ENCODE measurements at places on chromosomes 3 and 15.
A peak's percentile ranks its signal among the peaks of the same experiment; 100 is the strongest.

DNA sequence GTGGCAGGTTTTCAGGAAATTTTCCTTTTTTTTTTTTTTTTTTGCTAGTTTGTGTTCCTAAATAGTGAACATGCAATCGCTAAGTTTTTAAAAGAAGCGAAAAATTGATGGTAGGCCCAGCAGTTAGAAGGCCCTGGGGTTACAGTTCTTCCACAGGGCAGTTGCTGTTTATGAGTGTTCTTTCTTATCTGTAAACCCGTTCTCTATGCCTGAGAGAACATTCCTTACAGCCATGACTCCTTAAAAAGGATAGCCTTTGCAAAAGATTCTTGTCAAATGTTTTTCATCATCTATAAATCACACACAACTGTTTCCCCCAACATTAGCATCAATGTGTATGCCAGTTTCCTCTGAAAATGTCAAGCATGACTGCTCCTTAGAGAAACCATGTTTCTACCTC lies 23.8 kb upstream of the MYZAP start:
- no peak for ATAC-seq

GRCh38 chr3:72158639-72159326 lies 373.8 kb upstream of the PROK2 start:
- no peak for ATAC-seq

- no peak for ATAC-seq
Observed at GRCh38 chr15:85607842-85608241, 186.9 kb downstream of the KLHL25 start.

DNA sequence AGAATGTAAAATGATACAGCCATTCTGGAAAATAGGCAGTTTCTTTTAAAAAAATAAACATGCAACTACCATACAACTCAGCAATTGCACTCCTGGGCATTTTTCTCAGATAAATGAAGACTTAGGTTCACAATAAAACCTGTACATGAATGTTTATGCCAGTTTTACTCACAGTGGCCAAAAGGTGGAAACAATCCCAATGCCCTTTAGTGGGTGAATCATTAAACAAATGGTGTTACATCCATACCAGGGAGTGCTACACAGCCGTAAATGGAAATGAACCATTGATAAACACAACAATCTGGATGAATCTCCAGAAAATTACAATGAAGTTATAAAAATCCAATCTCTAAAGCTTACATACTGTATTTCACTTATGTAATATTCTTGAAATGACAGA lies 140.3 kb downstream of the ADAMTSL3 start:
- ATAC-seq = no peak

DNA sequence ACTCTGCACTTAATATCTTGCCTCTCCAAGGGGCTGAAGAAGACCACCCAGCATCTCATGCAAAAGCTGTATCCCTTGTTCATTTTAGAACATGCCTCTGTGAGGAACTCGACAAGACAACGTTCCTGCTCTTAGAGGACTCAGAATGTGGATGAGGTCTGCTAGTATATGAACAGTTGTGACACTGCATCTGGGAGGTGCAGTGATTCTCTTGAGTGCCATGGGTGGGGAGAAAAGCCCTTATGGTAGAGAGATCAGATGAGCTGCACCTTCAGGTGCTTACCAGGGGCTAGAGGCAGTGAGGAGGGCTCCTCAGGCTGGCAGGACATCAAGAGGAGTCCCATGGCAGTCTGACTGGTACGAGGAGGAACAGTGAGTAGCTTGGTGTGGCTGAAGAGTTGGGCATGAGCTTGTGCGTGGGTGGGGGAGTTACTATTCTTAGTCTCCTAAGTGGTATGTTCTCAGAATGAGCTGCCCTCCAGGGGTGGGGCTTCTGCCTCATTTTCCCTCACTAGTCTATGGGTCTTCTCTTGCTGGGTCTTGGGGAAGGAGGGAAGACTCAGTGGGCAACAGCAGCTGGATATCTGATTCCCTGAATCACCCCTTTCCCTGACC lies 56.7 kb upstream of the ATP2B2 start:
- ATAC-seq = no peak

GRCh38 chr15:86595741-86596140 lies 516.1 kb downstream of the AGBL1 start:
- ATAC-seq = no peak

DNA sequence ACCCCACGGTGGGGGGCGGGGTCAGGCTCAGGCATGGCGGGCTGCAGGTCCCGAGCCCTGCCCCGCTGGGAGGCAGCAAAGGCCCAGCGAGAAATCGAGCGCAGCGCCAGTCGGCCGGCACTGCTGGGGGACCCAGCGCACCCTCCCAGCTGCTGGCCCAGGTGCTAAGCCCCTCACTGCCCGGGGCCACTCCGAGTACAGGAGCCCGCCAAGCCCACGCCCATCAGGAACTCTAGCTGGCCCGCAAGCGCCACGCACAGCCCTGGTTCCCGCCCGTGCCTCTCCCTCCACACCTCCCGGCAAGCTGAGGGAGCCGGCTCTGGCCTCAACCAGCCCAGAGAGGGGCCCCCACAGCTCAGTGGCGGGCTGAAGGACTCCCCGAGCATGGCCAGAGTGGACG lies 29.2 kb downstream of the SCAPER start:
- ATAC-seq = no peak

GRCh38 chr15:63985221-63986184 lies 60.8 kb downstream of the DAPK2 start:
- no peak for ATAC-seq

DNA sequence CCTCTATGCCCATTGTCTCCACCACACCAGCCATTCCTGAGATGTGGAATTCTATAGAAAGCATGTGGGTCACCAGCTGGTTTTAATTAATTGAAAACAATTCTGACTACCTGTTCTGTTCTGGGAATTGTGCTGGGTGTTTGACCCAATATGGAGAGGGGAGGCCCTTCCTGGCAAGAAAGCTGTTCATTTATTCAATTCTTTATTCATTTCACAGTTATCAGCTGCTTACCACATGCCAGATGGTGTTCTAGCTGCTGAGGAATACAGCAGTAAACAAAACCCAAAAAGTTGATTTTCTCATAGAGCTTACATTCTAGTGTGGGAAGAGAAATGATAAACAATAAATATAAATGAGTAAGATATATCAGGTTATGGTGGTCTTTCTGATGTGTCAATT lies 296.1 kb upstream of the RASGRP1 start:
- no peak for ATAC-seq

DNA sequence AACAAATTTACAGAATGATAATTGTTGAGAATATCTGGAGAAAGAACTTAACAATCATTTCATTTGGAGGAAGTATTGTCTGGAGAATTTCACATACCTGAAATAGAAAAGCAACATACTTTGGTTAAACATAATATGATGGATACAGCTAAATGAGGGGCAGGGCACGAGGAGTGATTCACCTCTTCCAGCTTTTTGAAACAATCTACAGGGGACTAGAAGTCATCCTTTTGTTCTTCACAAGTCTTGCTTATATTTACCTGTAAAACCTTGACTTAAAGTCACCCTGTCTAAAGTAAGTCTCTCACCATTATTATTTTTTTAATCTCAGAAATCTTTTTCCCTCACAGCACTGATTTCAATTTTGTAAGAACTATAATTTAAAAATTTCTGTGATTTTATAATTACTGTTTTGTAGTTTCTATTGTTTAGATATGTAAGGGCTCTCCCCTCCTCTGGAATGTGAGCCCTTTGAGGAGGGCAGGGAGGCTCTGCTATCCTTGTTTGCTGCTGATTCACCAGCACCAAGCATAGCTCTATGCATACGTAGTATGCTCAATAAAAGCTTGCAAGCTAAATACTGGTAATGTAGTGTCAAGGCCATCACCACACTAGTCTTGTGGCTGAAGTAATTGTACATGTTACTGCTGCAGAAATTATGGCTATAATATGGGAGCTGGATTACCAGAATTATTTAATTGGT lies 193.9 kb upstream of the THRB start:
- ATAC-seq = no peak

GRCh38 chr3:164806188-164806587 lies 272.1 kb downstream of the SI start:
- ATAC-seq = no peak

DNA sequence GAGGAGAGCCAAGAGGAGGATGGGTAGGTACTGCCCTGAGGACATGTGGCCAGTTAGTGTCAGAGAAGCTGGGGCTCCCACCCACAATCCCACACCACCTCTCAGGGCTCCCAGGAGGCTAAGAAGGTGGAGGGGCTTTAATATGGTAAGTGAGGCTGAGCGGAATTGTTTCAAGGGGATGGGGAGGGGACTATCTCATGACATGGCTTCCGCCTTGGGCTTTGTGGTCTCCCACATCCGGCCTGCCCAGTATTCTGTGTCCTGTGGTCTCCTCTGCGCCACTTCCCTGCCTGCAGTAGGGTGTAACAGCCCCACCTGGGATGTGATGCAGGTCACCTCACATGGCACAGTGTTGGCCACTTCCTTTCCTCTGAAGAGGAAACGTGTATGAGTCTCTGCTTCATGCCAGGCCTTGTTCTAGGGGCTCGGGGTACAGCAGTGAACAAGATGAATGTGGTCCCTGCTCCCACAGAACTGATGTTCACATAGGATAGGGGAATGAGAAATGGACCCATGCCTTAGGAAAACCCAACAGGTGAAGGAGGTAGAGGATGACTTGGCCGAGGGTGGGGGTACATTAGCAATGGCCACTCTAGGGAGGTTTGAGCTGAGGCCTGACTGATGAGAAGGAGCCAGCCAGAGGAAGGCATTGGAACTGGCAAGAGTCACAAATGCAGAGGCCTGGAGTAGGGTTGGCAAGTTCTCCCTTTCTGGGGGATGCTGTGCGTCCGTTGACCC lies 3.2 kb downstream of the NEIL1 start:
- peak; percentile 85 for ATAC-seq

DNA sequence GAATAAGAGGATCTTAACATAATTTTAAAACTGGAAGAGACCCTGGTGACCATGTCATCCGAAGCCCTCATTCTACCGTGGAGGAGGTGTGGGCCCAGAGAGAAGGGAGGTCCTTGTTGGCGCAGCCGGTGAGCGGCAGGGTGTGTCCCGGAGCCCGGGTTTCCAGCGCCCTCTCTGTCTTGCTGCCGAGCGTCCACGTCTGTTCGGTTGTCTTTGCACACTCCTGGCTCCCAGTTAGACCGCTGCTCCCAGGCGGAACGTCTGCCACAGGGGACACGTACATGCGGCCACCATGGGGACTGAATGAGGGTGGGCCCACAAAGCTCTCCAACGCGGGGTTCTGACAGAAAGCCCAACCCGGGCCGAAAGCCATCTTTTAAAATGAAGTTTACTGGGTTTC lies 6.6 kb upstream of the MUC4 start:
- no peak for ATAC-seq

DNA sequence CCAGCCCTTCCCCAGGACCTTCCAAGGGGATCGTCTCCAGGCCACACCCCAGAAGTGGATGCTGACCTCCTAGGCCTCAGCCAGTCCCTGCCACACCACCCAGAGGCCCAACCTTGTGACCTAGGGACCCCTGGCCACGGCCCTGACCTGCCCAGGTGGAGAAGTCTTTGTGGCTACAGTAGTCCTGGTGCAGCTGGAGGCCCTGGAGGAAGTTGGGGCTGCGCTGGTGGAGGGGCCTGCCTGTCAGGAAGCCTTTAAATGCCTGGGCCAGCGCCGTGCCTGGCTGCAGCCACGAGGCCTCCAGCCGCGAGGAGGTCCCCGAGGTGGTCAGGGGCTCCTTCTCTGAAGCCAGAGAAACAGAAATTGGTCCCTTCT lies 23.4 kb downstream of the PLA2G4D start:
- ATAC-seq = no peak

GRCh38 chr3:140128631-140129030 lies 193.6 kb downstream of the CLSTN2 start:
- ATAC-seq = no peak

- ATAC-seq = no peak
Observed at GRCh38 chr3:78360849-78361248, 1321.0 kb downstream of the ROBO2 start.

DNA sequence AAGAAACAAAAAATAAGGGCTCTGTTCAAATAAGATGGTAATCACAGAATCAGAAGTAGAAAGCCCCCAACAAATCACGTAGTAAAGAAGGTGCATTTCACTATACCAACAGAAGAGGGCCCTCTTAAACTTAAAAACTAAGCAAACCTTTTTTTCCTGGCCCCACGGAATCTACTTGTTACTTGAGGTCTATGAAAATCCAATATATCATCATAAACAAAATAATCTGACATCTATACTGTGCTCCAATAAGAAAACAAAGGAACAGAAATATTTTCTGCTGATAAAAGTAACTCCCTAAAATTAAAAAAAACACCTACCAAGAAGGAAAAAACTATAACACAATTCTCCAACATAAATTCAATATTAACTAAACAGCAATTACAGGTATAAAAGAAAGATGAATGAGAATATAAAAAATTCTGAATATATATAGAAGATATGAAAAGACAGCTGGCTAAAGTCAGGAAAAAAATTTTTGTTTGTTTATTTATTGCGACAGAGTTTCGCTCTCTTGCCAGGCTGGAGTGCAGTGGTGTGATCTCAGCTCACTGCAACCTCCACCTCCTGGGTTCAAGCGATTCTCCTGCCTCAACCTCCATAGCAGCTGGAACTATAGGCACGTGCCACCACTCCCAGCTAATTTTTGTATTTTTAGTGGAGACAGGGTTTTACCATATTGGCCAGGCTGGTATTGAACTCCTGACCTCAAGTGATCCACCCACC lies 81.8 kb downstream of the CLASP2 start:
- ATAC-seq = no peak

GRCh38 chr3:155504682-155505081 lies 211.2 kb upstream of the STRIT1 start:
- no peak for ATAC-seq

- no peak for ATAC-seq
Observed at GRCh38 chr15:92001307-92001706, 147.8 kb downstream of the SLCO3A1 start.

DNA sequence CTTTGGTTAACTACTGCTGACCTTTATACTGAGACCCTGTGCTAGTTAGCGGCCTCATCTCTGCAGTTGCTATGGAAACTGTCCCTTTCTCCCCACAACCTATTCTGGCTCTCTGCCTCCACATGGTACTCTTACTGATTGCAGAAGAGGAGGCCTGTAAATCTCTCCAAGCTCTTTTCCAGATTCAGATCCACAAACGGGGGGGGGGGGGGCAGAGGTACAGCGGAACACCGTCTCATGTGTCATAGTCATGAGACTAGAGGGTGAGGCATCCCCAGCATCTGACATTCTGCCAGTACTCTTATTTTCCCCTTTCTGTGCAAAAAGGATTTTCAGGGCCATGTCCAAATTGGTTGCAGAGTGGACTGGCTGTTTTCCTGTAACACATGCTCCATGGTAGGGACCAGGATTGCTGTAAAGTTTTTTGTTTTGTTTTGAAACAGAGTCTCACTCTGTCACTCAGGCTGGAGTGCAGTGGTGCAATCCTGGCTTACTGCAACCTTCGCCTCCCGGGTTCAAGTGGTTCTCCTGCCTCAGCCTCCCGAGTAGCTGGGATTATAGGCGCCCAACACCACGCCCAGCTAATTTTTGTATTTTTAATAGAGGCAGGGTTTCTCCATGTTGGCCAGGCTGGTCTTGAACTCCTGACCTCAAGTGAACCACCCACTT lies 8.3 kb upstream of the MAP1A start:
- no peak for ATAC-seq

Data from stimulated activated memory B cell treated with anti-CD40 and anti-IgM and Interleukin-4, amounts not matched to agents 10 μg/mL and 1 μg/mL and 100 μg/mL, for 72 hours (primary cell).